M059J (cell line): ENCODE measurements at places on chromosomes 1 and 21. TPM values are rescaled to one million over a fixed set of nuclear protein-coding genes. Genes with fewer than 3 reads are reported as not detected.

PIK3R3 gene
- 13.1 and 20.6 TPM in 2 replicates for total RNA-seq

NUP210L gene
- not detected in 2 replicates for total RNA-seq

- no peak for DNase-seq
Measured at GRCh38 chr1:7970246-7970645, 8.7 kb downstream of the PARK7 start.

BCAN gene
- total RNA-seq: not detected in 2 replicates

LCE3B gene
- not detected in 2 replicates for total RNA-seq

- no peak for DNase-seq
Measured at GRCh38 chr21:29443411-29444010, 144.8 kb downstream of the BACH1 start.

GABRD gene
- not detected in 2 replicates for total RNA-seq

SYT14 gene
- total RNA-seq: 3.7 and 6.1 TPM in 2 replicates

DNA sequence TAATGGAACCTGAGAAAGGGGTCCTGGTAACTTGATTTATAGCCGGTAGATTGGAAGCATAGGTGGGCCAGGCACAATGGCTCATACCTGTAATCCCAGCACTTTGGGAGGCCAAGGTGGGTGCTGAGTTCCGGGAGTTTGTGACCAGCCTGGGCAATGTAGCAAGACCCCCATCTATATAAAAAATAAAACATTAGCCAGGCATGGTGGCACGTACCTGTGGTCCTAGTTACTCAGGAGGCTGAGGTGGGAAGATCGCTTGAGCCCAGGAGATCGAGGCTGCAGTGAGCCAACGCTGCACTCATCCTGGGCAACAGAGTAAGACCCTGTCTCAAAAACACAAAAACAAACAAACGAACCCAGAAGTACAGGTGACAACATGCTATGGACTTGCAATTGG is 76.5 kb downstream of the ZNF281 start:
- DNase-seq: no peak

- DNase-seq: no peak
Measured at GRCh38 chr1:12722626-12723025, 6.7 kb downstream of the AADACL3 start.

DNA sequence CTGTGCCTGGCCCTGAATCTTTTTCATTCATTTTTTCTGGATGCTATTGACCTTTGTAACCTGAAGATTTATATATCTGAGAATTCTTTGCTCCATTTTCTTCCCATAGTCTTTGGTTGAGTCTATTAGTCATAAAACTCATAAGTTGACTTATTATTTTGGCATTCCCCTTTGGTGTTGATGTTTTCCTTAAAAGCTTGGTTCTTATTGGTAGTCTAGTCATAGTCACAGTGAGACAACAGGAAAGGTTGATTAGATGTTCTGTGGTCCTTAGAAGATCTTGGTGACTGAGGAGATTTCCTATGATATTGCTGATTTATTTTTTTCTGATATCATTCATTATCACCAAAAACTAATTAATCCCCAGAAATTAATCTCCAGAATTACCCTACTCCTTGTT is 86.2 kb downstream of the PTPRC start:
- DNase-seq: peak; percentile 18

HUNK gene
- total RNA-seq: 0.05 and 0.15 TPM in 2 replicates

DNA sequence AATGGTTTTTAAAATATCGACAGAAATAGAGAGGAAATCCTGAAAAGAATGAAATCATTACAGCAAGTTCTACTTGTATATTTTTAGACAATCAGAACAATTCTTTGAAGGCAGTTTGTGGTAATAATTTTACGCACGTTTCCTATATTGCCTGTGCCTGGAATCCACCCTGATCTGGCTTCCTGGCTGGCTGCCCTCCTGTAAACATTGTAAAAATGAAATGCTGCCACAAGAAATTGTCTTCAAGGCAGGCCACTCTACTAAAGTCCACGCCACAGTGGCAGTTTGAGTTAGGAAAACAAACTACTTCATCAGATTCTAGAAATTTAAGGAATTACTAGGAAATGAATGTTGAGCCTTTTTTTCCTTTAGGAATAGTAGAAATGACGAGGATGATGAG is 454.5 kb upstream of the NR5A2 start:
- peak; percentile 35 for DNase-seq

NPR1 gene
- total RNA-seq: not detected in 2 replicates

DNA sequence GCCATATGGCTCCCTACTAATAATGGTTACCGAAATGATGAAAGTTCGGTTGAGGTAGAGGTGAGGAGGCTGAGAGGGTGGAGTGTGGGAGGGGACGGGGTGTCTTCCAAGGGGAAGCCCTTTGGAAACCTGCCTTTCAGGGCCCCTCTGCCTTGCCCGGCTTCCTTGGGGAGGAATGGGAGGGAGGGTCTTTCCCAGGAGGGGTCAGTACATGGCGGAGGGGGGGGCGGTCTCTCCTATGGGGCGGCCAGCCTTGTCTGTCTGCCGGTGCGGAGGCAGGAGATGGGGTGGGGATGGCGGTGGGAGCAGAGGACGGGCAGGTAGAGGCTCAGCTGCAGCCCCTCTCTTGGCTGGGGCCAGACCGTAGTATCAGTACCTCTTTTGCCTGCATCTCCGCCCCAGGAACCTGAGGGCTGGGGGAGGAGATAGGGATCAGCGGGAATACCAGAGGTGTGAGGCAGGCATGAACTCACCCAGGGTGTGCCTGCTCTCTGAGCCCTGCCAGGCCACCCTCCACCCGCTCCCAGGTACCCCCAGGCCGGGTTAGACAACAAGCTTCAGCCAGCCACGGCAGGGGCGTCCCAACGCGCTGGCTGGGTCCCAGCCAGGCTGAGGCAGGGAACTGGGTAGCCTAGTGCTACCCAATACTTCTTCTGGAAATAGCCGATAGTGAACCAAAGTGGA is 79.4 kb upstream of the POU3F1 start:
- no peak for DNase-seq

DNA sequence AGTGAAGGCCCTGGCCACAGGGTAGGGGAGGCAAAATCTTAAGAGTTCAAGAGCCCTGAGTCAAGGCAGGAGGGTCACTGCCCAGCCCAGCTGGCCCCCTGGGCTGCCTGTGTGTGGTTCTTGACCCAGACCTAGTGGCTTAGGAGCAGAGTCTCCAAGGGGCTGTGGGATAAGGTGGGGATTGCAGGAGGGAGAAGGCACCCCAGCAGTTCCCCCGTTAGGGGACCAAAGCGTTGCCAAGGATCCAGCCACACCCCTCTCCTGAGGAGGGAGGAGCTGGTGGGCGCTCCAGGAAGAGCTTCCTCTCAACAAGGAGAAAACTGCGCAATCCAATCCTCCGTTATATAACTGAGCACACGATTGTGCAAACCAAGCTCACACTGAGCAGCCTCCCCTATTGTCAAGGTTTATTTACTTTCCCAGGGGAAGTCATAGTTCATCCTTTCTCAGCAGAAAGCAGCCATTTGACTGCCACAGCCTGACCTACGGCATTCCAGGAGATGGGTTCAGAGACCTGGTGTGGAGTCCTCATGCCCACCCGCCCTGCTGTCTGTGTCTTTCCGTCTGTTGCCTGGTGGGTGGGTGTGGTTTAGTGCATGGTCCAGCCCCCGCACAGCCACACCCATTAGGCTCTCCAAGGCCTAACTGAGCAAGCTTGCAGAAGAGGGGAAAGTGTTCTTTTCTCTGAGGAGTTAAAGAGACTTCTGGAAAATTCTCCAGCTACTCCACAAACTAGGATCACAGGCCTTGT is 3.5 kb downstream of the EPHX1 start:
- DNase-seq: no peak

- DNase-seq: no peak
Measured at GRCh38 chr1:31072304-31072746, 6.8 kb upstream of the PUM1 start.

PBX1 gene
- 20.1 and 20.2 TPM in 2 replicates for total RNA-seq

DNA sequence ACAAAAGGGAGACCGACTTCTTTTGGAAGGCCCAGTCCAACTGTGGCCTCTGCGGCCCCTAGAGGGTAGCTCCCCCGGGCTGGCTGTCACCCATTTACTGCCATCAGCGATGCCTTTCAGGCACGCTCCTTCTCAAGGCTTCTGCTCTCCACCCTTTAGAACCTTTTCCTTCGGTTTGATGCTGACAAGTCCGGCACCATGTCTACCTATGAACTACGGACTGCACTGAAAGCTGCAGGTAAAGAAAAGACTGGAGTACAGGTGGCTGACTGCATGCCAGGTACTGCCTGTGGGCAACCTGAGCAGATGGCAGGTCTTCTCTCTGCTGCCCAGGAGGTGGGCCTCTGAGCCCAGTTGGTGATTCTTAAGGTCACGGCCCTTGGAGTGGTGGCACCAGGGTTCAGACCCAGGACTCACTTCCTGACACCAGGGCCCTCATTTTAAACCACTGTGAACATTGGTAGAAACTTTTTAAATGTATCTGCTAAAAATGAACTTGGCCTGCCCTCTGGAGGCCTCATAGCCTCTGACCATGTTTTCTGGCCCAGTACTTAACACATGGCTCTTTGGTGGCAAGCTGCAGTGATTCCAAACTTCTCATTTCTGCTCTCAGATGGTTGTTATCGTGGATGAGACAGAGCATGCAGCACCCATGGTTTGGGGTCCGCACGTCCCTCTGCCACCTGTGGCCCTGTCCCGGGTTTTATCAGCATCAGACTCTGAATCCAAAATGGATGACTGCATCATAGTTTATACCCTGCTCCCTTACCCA is 45.7 kb downstream of the CAPN9 start:
- DNase-seq: peak; percentile 20

- no peak for DNase-seq
Measured at GRCh38 chr21:32909393-32909792, 116.3 kb upstream of the OLIG2 start.

TEDDM1 gene
- not detected in 2 replicates for total RNA-seq

DNA sequence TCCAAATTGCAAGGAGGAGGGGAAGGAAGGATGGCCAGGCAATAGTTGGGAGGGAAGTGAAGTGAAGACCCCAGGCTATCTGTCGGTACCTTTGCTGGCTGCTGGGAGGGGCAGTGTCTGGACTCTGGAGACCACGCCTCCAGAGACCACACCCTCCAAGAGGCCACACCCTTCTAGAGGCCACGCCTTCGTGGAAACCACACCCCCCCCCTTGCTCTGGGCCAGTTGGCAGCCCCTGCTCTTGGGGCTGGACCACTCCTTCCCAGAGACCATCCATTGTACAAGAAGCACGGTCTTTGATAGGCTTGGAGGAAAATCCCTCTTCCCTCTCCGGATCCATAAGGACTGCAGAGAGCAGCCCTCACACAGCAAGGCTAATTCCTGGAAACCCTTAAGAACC is 73.1 kb downstream of the RYR2 start:
- DNase-seq: no peak

GRCh38 chr21:15749861-15750159 is 20.0 kb downstream of the USP25 start:
- DNase-seq: no peak

GRCh38 chr1:33183306-33183705 is 1.5 kb upstream of the TRIM62 start:
- no peak for DNase-seq

GRCh38 chr21:42105476-42106315 is 34.6 kb downstream of the UMODL1 start:
- DNase-seq: no peak

AQP10 gene
- not detected in 2 replicates for total RNA-seq

- no peak for DNase-seq
Measured at GRCh38 chr1:21307663-21308305, 17.5 kb upstream of the ECE1 start.

KRTAP10-5 gene
- total RNA-seq: not detected in 2 replicates

- peak; percentile 43 for DNase-seq
Measured at GRCh38 chr1:97489834-97490233, 431.0 kb downstream of the DPYD start.

DUSP12 gene
- 39.9 and 44.5 TPM in 2 replicates for total RNA-seq

- DNase-seq: peak; percentile 80
Measured at GRCh38 chr1:24688621-24689195, 45.6 kb downstream of the SRRM1 start.

- DNase-seq: peak; percentile 18
Measured at GRCh38 chr1:229196404-229197264, 74.3 kb upstream of the RAB4A start.

GRCh38 chr1:16391411-16391810 is 24.4 kb downstream of the SZRD1 start:
- DNase-seq: no peak

DNA sequence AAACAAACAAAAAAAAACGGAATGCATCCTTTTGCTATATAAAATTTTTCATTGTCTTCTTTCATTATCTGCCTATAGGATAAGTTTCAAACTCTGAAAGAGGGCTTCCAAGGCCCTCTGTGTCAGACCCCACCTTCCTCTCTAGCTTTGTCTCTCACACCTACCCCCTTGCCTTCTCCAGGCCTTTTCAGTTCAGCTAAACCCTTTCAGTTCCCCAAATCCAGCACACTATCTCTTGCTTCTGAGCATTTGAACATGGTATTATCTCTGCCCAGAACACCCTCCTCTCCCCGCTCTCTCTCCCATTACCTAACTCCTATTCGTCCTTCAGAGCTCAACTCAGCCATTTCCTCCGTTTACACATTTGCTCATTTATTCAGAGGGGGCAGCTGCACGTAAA is 35.7 kb downstream of the C1orf216 start:
- no peak for DNase-seq

BRDT gene
- total RNA-seq: not detected in 2 replicates

FCRL1 gene
- total RNA-seq: not detected in 2 replicates

DNA sequence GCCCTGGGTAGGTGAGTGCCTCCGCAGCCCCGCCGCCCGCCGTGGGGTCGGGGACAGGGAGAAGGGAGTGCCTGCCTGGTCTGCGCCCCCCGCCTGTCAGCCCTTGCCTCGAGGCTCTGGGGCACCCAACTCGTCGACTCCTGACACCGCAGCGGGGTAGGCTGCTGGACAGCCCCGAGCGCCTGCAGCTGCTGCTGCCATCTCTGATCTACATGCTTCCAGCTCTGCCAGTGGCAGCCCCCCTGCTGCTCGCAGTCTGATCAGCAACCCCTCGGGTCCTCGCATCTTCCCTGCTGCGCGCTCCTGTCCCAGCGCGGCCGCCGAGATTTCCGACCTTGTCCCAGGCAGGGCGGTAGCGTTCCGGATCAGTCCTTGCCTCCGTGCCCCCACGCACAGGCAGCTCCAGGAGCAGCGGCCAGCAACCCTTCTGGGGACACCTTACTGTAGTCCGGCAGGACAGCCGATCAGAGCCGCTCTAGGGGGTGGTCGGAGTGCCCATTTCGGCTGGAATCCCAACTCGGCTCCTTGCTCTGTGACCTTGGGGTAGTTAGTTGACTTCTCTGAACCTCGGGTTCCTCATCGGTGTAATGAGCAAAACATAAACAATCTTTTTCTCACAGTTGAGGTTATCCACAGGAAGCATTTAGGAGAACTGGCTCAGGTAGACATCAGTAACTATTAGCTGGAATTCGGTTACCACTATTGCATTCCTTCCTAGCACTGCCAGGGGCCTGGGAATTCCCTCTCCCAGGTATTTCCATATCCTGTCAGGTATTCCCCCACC is 540 bp downstream of the BCAN start:
- DNase-seq: no peak
